ENCODE measurements at places on chromosomes 2 and 18.

DNA sequence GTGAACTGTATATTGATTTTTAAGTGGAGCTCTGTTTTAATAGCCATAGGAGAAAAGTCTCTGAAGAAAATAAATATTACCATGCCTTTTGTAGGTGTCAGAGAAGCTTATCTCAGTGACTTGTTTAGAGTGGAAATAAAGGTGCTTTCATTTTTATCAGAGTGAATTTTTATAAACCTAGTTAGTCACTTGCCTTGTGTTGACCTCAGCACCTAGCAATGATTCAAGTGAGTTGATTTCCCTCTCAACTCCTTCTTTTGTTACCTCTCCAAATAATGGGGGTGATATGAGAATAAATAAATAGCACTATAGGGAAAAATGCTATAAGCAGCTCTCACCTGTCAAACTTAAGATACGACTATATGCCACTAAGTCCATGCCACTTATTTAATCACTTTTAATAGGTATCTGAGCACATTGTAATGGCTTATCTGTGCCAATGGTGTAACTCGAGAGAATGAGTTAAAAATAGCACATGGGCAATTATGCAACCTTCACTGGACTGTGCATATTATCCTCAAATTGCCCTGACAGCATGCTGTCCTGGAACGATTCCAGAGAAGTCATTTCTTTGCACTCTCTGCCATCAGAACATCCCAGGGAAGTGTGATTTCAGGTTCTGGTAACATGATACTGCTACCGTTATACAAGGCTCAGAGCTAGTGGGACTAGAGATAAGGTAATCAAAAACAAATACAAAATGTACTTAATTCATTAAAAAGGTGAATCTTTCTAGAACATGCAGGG lies 290.8 kb downstream of the CCDC85A start:
- peak; percentile 21 for DNase-seq

- no peak for DNase-seq
Measured at GRCh38 chr2:117820444-117820843, 6.0 kb downstream of the DDX18 start.

- peak; percentile 44 for DNase-seq
Measured at GRCh38 chr2:62787386-62787785, 81.9 kb downstream of the EHBP1 start.

- no peak for DNase-seq
Measured at GRCh38 chr18:3726238-3726951, 276.4 kb downstream of the TGIF1 start.

DNA sequence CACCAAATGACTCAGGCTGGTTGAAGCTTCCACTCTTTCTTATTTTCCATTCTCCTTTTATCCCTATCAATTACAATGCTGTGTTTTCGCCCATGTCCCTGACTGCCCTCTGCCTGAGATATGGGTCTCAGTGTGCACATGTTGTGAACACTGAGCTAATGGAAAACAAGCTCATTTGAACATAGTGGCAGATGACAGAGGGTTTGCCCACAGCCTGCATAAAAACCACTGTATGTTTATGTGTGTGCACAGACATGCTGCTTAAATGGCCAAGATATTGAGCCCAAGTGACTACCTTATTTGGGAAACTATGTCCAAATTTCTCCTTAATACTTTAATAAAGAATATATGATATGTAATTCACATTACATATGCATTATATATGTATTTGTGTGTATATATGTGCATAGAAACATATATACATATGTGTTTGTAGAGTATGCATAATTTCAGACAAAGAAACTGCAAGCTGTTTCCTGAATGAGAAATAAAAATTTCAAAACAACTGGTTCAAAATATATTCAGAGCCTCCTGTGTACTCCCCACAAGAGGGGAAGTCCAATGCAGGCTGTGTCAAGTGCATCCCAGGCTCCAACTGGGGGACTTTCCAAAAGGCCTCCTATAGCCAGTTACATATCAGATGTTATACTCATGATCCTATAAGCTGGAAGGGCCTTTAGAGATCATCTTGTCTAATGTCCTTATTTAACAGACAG lies 92.7 kb upstream of the CD302 start:
- no peak for DNase-seq
